ENCODE measurements at places on chromosomes 2 and 18.

- DNase-seq: no peak
Measured at GRCh38 chr2:120508567-120509041, 162.7 kb downstream of the INHBB start.

DNA sequence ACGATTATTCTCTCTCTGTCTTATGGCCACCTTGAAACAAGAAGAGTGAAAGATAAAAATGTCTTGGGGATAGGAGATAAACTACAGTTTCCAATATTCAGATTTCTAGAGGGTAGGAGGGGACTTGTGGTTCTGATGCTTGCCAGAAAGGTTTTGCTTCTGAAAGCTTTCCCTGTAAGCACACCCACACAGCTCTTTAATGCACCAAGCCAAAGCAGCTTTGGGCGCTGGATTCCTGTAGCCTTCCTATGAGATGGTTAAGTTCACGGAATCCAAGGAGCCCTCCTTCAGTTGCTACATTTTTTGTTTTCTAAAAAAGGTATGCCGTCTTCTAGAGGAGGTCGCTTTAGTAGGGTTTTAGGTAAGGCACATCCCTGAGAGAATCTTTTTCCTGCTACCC is 4.9 kb downstream of the LRRTM1 start:
- no peak for DNase-seq

GRCh38 chr2:32874931-32875330 is 71.8 kb upstream of the LTBP1 start:
- no peak for DNase-seq

DNA sequence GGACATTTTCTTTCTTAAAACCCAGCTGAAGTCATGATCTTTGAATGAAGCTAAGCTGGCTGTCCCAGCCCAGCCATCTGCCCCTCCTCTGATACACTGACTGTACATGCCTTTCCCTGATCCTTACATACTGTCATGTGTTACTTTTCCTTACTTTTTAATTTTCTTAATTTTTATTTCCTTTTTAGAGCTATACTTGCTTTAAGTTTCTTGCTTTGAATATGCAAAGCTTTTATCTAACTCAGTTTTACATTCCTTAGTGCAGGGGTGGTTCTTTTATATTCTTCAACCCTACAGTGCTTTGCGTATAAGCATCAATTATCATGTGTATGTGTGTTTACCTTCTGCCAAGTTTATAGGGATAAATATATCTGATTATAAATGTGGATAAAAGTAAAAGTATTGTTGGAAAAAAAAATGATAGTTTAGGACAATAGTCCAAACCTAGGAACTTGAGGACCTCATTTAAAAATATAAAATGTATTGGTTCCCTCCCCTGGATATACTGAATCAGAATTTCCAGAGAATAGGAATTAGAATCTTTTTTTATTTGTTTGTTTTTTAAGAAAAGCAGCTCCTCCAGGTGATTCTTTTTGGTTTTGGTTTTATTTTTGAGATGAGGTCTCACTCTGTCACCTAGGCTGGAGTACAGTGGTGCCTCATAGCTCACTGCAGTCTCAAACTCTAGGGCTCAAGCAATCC is 17.8 kb downstream of the DDX1 start:
- no peak for DNase-seq

- DNase-seq: no peak
Measured at GRCh38 chr2:54999182-54999581, 51.1 kb downstream of the RTN4 start.
